ENCODE measurements at places on chromosomes 3 and 15. TPM values are rescaled to one million over a fixed set of nuclear protein-coding genes. Genes with fewer than 3 reads are reported as not detected.
A peak's percentile ranks its signal among the peaks of the same experiment; 100 is the strongest.

DNA sequence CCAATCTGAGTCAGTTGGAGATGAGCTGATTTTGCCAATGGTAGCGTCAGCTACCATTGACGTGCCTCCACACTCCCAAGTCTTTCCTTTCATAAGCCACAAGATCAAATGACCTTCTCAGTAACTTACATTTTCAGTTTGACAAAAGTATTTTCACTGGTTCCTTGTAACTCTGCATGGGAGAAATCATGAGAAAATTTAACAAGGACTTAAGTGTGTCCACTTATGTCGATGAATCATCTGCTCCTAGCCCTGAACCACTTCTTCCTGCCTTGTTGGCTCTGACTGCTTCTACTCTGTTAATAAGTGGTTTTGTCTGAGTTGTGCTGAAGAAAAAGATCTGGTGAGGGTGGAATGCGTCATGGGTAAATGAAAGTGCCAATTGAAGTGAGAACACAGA is 101.2 kb downstream of the NFKBIZ start:
- no peaks in the 10 kb centered on the region for H3K27me3 ChIP-seq
- H3K27ac ChIP-seq: peak overlapping the region; percentile 89
- peaks cover 12% of the 10 kb centered on the region for H3K36me3 ChIP-seq

DNA sequence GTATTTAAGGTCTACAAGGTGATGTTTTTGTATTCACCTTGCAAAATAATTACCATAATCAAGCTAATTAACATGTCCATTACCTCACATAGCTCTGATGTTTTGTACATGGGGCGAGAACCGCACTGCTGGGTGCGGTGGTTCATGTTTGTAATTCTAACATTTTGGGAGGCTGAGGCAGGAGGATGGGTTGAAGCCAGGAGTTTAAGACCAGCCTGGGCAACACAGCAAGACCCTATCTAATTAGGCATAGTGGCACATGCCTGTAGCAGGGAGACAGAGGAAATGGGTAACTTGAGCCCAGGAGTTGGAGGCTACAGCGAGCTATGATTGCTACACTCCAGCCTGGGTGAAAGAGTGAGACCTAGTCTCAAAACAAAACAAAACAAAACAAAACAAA is 248.2 kb upstream of the NSMCE3 start:
- H3K27ac ChIP-seq: no peak overlapping the region
- no peak for DNase-seq
- H3K36me3 ChIP-seq: no peaks in the 10 kb centered on the region
- H3K4me1 ChIP-seq: no peaks in the 10 kb centered on the region
- peaks cover 4% of the 10 kb centered on the region for H3K27me3 ChIP-seq

DNA sequence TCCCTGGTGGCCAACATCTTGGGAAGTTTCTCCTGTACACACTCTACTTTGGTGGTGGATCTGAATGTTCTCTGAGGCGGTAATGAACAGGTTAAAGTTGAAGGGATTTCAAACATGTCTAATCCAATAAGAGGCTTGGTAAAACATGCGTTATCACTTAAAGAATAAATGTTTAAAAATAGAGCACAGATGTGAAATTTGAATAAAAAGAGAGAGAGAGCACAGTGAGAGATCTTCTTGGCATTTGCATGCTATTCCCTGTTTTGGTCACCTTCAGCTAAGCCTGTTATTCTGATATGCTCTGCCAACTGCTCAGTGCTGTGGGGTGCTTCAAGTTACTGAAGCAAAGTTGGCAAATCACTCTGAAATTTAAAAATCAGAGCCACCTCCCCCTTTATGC is 237.7 kb upstream of the WNT5A start:
- no peak for DNase-seq
- peaks cover 18% of the 10 kb centered on the region for H3K27me3 ChIP-seq
- no peak overlapping the region for H3K27ac ChIP-seq

DNA sequence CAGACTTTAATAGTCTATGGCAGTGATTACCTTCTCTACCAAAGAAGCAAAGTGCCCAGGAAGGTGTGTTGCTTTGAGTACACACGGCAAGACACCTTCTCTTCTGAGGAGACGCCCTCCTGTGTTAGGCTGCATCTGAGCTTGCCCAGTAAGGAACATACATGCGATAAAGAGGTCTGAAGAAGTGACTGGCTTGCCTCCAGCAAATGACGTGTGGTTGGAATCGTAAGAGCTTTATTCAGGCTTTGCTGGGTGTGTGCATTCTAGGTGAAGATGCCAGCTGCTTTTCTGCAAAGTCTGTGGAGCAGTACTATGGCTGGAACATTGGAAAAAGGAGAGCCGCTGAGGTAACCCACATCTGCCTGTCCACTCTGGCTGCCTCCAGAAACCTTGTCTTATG is 22.4 kb downstream of the MAP6D1 start:
- H3K27ac ChIP-seq: no peak overlapping the region
- no peak overlapping the region for H3K4me3 ChIP-seq
- no peaks in the 10 kb centered on the region for H3K4me1 ChIP-seq

DNA sequence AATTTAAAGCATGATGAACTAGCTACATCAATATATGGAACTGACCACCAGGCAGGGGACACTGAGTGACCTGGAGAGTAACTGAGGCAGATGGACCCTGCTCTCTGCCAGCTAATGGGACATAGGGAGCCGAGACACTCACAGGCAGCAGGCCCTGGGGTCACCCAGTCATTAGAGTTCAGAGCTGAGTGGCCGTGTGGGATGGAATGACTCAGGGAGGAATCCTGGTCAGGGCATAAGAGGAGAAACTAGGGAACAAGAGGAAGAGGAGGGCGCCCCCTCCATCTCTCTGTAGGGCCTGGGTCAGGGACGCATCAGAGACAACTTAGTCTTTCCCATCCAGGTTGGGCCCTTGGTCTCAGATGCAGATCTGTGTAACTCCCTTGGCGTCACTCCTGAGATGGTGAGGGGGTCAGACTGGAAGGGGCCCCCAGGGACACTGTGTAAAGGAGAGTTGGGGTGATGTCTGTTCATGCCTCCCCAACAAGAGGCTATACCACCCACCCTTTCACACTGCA is 39.8 kb downstream of the CCDC12 start:
- peak; percentile 53 for DNase-seq
- peak overlapping the region; percentile 20 for H3K4me3 ChIP-seq
- H3K27ac ChIP-seq: peak overlapping the region; percentile 90
- H3K27me3 ChIP-seq: no peaks in the 10 kb centered on the region

- no peaks in the 10 kb centered on the region for H3K27me3 ChIP-seq
- H3K36me3 ChIP-seq: no peaks in the 10 kb centered on the region
- no peak overlapping the region for H3K27ac ChIP-seq
- H3K4me3 ChIP-seq: no peak overlapping the region
- no peaks in the 10 kb centered on the region for H3K4me1 ChIP-seq
These were observed 166.7 kb downstream of the ZNF621 start for GRCh38 chr3:40691452-40691861.

GRCh38 chr15:69951898-69952555 is 145.7 kb downstream of the TLE3 start:
- H3K27me3 ChIP-seq: peaks cover 25% of the 10 kb centered on the region
- H3K27ac ChIP-seq: no peak overlapping the region
- peak; percentile 19 for DNase-seq
- no peaks in the 10 kb centered on the region for H3K4me1 ChIP-seq

DNA sequence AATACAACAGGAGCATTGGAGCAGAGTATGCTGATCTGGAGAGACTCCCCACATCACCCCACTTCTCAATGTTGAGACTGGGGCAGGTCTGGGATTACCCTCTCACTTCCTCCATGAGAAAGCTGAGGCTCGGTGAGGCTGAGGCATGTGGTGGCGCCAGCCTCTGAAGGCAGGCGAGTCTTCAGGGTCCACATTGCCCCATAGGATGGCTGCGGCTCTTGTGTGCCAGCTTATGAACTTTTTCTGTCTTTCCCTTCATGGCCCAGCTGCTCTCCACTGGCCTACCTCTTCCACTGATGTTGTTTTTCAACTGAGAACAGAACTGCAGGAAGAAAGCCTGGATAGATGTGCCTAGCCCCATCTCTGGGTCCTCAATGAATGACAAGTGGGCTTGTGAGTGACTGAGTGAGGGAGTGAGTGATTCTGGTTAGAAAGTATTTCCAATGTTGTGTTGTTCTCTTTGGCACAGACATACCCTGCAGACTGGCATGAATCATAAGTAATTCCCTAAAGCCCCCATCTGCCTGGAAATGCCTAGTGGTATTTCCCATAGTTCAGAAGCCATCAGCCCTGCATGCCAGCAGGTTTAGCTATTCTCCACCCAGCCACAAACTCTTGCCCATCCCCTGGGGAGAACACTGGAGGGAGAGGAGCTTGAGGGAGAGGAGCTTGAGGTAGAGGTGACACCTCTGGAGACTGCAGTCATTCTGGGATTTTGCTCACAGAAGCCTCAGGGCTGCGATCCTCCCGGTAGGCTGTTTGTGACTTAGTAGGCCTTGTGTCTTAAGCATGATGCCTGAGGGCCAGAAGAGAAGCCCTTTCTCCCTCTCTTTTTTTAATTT is 56.9 kb downstream of the AMOTL2 start:
- H3K36me3 ChIP-seq: no peaks in the 10 kb centered on the region
- H3K4me3 ChIP-seq: no peak overlapping the region
- H3K27me3 ChIP-seq: no peaks in the 10 kb centered on the region
- peaks cover 72% of the 10 kb centered on the region for H3K4me1 ChIP-seq
- peak; percentile 63 for DNase-seq

GRCh38 chr15:61003437-61004218 is 225.5 kb downstream of the RORA start:
- H3K27ac ChIP-seq: no peak overlapping the region
- no peak overlapping the region for H3K4me3 ChIP-seq
- no peaks in the 10 kb centered on the region for H3K36me3 ChIP-seq
- H3K4me1 ChIP-seq: no peaks in the 10 kb centered on the region
- H3K27me3 ChIP-seq: no peaks in the 10 kb centered on the region
- DNase-seq: no peak

- H3K4me1 ChIP-seq: no peaks in the 10 kb centered on the region
- DNase-seq: no peak
- H3K36me3 ChIP-seq: no peaks in the 10 kb centered on the region
- H3K27me3 ChIP-seq: no peaks in the 10 kb centered on the region
These were observed 891.9 kb upstream of the CADM2 start for GRCh38 chr3:84066915-84067314.

GRCh38 chr15:91854639-91854990 is 1.1 kb downstream of the SLCO3A1 start:
- peaks cover 6% of the 10 kb centered on the region for H3K27me3 ChIP-seq
- no peak for DNase-seq
- H3K4me3 ChIP-seq: peak overlapping the region; percentile 81

GRCh38 chr15:92962914-92963313 is 62.8 kb downstream of the CHD2 start:
- peaks cover 3% of the 10 kb centered on the region for H3K27me3 ChIP-seq
- DNase-seq: no peak
- peaks cover 81% of the 10 kb centered on the region for H3K36me3 ChIP-seq
- H3K4me3 ChIP-seq: no peak overlapping the region
- no peak overlapping the region for H3K27ac ChIP-seq

- no peaks in the 10 kb centered on the region for H3K27me3 ChIP-seq
- H3K36me3 ChIP-seq: peaks cover 36% of the 10 kb centered on the region
- no peaks in the 10 kb centered on the region for H3K4me1 ChIP-seq
- H3K4me3 ChIP-seq: no peak overlapping the region
- DNase-seq: no peak
- no peak overlapping the region for H3K27ac ChIP-seq
These were observed 10.7 kb downstream of the ZXDC start for GRCh38 chr3:126464997-126465396.

GRCh38 chr15:33946152-33946551 is 22.1 kb upstream of the CHRM5 start:
- H3K27ac ChIP-seq: no peak overlapping the region
- no peaks in the 10 kb centered on the region for H3K27me3 ChIP-seq
- no peaks in the 10 kb centered on the region for H3K4me1 ChIP-seq
- no peaks in the 10 kb centered on the region for H3K36me3 ChIP-seq
- DNase-seq: no peak

GRCh38 chr3:15283702-15284101 is 48.7 kb downstream of the SH3BP5 start:
- H3K27me3 ChIP-seq: no peaks in the 10 kb centered on the region
- DNase-seq: no peak
- H3K27ac ChIP-seq: no peak overlapping the region
- no peaks in the 10 kb centered on the region for H3K36me3 ChIP-seq
- H3K4me3 ChIP-seq: no peak overlapping the region
- peaks cover 38% of the 10 kb centered on the region for H3K4me1 ChIP-seq

- H3K4me3 ChIP-seq: no peak overlapping the region
- H3K4me1 ChIP-seq: peaks cover 54% of the 10 kb centered on the region
- H3K36me3 ChIP-seq: peaks cover 16% of the 10 kb centered on the region
- no peak for DNase-seq
These were observed 13.0 kb upstream of the FBLN2 start for GRCh38 chr3:13535905-13536304.

GRCh38 chr3:58880182-58880581 is 169.6 kb downstream of the CFAP20DC start:
- H3K36me3 ChIP-seq: no peaks in the 10 kb centered on the region
- H3K4me3 ChIP-seq: peak overlapping the region; percentile 46
- H3K4me1 ChIP-seq: peaks cover 64% of the 10 kb centered on the region

GRCh38 chr3:116691041-116691440 is 18.5 kb upstream of the TUSC7 start:
- no peak for DNase-seq
- H3K27me3 ChIP-seq: no peaks in the 10 kb centered on the region
- H3K36me3 ChIP-seq: no peaks in the 10 kb centered on the region
- no peak overlapping the region for H3K27ac ChIP-seq

SAMMSON gene
- not detected for total RNA-seq

C3orf49 gene
- total RNA-seq: not detected

PLXND1 gene
- 98.3 TPM for total RNA-seq

TLR9 gene
- total RNA-seq: not detected

NR1I2 gene
- not detected for total RNA-seq

ZKSCAN7 gene
- 0.99 TPM for total RNA-seq

PTX3 gene
- total RNA-seq: 45.1 TPM

Data from HFFc6 (cell line).